CD4-positive, alpha-beta T cell treated with Interferon alpha-2 for 1 hour (primary cell): ENCODE measurements at places on chromosomes 4 and X.

GRCh38 chr4:85125688-85126087, 159.2 kb upstream of the WDFY3 start:
- no peak for DNase-seq

- DNase-seq, result peak; percentile 10
Measured at GRCh38 chrX:9465380-9466123, 694 bp downstream of the TBL1X start.

DNA sequence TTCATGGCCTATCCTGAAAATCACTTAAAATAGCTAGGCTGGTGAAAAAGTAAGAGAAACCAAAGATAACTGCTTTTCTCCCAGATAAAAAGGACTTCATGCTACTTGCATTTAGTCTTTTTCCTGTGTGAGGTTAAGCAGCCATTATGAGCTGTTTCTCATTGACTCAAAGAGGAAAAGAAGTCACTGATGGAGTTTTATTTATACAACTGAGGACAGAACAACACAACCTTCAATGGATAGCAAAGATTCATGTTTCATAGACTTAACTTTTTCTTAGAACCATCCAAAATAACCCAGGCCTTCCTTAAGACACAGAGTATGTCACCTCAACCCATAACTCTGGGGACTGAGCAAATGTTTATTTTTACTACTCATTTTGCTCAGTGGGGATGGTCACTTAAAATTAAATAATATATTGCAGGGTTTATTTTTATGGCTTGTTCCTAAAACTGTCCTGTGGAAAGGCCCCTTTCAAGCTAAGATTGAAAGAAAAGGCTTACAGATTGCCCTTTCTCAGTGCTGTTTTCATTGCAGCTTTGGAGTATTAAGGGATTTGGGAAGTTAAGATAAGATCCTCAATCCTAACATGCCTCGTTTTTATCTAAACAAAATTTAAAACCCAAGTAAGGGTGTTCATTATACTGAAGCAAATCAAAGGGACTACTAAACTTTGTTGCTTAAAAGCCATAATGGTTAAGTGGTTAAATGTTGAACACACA, 252.6 kb upstream of the MAD2L1 start:
- DNase-seq, result no peak

DNA sequence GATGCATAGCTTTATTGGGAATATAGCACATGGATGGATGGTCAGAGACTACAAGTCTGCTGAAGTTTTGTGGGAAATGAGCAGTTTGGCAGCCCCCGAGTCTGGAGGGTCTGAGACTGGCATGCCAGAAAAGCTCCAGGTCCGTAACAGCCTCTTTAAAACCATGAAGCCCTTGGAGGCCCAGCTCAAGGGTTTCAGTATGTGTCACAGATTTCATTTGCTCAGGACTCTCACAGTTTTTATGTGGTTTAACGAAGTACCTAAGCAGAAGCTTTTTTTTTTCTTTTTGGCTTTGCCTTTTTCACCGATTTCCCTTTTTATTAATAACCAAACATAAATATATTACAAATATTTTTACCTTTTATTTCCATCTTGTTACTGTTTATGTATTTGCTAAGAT, 30.6 kb upstream of the TMEM184C start:
- no peak for DNase-seq

DNA sequence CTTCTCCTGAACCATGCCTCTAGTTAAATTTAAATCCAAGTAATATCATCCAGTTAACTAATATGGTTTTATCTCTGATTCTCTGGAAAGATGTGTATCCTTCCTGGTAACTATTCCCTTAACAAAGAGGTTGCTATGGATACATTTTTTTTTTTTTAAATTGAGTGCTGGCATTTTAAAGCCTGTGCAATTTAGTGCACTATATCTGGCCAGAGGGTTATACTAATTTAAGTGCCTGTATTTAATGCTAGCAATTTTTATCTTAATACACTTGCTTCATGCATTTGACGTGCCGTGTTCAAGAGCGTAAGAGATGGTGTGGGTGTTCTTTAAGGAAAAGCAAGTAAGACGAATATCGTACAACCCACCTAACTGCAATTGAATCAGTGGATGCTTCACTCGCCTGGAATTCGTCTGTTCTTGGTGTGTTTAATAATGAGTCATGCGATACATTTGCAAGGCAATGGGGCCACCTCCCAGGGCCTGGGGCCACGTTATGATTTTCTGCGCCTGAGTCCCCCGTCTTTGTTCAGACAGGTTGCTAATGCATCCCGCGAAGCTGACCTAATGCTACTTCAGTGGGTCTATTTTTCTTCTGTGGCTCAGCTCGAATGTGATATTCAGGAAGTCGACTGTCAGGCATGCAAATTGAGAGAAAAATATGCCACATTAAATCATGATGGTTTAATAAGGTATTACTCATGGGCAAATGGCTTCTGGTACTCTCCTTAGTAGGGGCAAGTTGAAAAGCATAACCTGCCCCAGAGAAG, 14.2 kb upstream of the MID1 start:
- no peak for DNase-seq

- no peak for DNase-seq
Measured at GRCh38 chr4:3283916-3284315, 8.9 kb upstream of the RGS12 start.

DNA sequence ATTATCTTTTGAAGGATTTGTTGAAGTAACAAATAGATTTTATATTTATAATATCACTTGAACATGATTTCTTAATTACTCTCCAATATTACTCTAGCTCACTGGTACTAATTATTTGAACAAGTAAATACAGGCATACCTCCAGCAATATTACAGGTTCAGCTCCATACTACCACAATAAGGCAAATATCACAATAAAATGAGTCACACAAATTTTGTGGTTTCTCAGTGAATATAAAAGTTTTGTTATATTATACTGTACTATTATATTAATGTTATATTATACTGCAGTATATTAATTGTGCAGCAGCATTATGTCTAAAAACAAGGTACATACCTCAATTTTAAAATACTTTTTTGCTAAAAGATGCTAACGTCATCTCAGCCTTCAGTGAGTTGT, 22.4 kb upstream of the IQCM start:
- no peak for DNase-seq

DNA sequence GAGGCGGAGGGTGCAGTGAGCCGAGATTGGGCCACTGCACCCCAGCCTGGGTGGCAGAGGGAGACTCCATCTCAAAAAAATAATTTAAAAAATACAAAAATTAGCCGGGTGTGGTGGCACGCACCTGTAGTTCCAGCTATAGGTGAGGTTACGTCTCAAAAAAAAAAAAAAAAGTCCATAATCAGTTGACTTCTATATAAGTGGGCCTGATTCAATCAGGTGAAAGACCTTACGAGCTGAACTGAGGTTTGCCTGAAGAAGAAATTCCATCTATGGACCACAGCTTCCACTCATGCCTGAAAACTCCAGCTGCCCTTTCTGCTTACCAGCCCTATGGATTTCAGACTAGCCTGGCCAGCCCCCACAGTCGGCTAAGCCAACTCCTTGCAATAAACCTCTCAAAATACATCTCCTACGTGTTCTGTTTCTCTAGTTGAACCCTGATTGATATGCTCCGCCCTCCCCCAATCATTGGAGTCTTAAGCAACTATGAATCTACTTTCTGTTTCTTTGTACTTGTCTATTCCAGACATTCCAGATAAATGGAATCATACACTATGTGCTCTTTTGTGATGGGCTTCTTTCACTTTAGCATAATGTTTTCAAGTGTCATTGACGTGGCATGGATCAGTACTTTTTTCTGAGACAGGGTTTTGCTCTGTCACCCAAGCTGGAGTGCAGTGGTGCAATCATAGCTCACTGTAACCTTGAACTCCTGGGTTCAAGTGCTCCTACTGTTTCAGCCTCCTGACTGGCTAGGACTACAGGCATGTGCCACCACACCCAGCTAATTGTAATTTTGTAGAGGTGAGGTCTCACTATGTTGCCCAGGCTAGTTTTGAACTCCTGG, 36.6 kb downstream of the SAT1 start:
- no peak for DNase-seq

DNA sequence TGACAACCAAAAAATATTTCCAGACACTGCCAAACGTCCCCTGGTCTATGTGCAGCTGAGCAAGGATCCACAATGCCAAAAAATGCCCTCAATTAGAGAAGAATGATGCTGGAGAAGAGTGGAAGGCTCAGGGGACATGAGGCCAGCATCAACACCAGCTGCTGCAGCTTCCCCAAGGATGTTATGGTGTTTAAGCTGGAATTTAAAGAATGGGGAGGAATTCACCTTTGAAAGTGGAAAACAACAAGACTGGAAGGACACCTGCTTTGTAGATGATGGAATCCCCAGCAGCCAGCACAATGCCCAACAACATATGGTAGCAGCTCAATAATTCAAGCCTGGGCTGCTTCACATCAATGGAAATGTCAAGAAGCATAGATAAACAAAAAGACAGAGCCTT, 20.3 kb upstream of the SMPX start:
- DNase-seq, result no peak

GRCh38 chrX:107851215-107851614, 25.5 kb downstream of the MID2 start:
- no peak for DNase-seq

DNA sequence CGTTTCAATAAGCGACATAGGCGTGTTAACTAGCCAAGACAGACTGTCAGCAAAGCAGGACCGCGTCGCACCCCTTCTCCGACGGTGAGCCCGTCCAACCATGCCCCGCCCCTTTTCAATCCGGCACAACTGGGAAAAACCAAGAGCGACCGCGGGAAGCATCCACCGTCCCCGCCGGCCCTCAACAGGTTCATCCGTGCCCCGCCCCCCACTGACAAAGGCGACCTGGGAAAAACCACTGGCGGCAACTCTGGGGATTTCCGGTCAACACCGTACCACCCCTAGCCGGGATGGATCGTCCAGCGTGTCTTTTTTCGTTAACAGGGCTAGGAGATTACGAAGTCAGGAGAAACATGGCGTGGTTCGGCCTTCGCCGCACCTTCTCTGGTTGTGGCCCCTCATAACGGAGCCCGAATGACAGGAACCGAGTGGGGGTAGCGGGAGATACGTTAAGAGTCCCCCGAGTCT, 377 bp downstream of the TIMM17B start:
- DNase-seq, result peak; percentile 83

DNA sequence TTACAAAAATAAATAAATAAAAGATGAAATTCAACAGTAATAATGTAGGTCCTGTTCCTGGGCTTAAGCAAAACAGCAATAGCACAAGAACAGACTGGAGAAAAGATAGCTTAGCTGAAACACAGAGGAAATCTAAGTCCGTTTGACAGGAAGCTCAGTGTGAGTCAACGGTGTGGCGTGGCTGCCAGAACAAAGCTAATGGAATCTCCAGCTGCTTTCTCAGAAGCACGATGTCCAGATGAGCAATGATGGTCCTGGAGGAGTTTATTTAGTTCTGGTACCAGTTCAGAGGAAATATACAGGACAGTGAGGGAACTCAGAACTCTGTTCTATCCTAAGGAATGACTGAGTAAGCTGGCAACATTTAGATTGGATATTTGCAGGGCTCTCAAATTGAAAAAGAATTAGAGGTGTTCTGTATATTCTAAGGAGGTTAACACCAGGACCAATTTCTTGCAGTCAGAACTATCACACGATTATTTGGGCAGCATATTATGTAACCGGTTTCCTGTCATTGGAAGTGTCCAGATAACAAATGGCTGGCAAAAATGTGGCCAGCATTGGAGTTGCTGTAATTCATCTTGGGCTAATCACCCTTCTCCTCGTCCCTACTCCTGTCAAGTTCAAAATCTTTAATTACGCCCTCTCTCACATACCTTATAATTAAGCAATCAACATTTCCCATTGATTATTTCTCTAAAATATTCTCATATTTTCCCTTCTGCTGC, 12.7 kb downstream of the GAB3 start:
- DNase-seq, result peak; percentile 44

- no peak for DNase-seq
Measured at GRCh38 chr4:13588954-13589353, 38.6 kb downstream of the BOD1L1 start.

DNA sequence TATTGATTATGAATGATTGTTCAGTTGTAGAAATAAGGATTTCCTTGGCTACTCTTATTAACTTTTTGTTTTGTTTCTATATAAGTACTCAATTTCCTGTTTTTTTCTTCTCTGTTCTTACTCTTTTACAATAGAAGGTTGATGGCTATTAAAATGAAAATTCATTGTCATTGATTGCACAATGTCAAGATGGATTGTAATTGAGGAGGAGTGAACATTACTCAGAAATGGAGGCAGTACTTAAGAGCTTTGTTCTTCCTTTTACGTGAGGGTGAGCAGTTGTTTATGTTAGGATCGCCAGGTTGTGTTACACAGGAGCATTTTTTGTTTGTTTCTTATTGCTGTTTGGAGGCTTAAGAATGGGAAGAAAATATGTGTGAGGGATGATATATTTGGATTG, 2062.4 kb downstream of the ARAP2 start:
- DNase-seq, result no peak

- no peak for DNase-seq
Measured at GRCh38 chr4:139316733-139317132, 14.5 kb upstream of the NDUFC1 start.

GRCh38 chrX:42188730-42189129, 265.4 kb upstream of the CASK start:
- no peak for DNase-seq

DNA sequence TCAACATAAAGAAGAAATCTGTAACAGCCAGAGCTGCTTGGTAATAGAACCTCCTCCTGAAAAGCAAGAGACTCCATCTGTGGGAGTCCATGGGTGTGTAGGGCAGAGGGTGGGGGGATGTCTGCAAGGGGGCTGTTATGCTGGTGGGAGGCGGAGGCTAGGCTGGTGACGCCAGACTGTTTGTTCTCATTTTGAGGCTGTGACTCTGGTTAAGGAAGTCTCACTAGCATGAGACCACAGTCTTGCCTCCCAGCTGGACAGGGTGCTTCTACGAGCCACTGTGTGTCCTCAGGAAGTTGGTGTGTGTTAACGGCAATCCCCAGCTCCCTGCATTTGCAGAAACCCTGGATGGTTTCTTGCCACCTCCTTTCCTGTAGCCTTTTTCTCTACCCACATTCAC, 79.8 kb downstream of the NSUN7 start:
- no peak for DNase-seq

DNA sequence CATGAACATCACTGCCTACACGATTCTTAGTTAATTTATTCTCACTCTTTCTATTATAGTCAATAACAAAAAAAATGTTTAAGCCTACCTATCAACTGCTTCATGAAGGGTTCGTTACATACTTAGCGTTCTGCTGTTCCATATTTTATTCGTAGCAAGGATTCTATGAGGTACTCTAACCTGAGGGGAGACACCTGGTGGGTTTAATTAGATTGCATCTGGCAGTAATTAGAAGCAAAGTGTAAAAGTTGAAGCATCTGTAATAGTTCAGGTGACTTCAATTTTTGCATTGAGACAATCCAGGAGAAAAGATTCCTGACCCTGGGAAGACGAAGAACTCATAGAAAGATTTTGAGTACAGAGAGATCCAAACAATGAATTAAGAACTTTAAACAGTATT, 1655.8 kb upstream of the TENM3 start:
- no peak for DNase-seq

DNA sequence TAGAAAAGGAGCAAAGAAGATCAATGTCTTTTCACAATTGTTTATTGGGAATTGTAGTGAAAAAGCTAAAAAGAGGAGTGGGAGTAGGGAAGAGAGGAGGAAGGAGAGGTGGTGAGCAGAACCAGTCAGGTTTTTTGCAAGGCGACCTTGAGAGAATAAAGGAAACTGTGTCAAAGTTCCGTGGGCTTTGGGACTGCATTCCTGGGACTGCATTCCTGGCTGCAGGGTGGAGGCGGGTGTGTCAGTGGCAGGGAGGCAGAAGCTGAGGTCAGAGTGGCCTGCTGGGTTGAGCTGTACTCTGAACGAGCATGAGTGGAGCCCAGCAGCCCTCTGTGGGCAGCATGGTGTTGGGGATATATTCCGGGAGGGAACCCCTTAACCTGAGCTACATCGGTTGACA, 66.8 kb upstream of the UCP1 start:
- DNase-seq, result no peak

- no peak for DNase-seq
Measured at GRCh38 chrX:110359273-110359672, 625 bp downstream of the RTL9 start.
